Stimulated activated CD4-positive, alpha-beta T cell treated with anti-CD3 and anti-CD28 coated beads, Interleukin-4, amount 100 ng/mL, for 48 hours (primary cell): ENCODE measurements at places on chromosomes 12 and 14.

GRCh38 chr12:92721130-92721529, 18.3 kb downstream of the PLEKHG7 start:
- DNase-seq: no peak

- no peak for DNase-seq
Measured at GRCh38 chr14:29815016-29815674, 112.5 kb downstream of the PRKD1 start.

DNA sequence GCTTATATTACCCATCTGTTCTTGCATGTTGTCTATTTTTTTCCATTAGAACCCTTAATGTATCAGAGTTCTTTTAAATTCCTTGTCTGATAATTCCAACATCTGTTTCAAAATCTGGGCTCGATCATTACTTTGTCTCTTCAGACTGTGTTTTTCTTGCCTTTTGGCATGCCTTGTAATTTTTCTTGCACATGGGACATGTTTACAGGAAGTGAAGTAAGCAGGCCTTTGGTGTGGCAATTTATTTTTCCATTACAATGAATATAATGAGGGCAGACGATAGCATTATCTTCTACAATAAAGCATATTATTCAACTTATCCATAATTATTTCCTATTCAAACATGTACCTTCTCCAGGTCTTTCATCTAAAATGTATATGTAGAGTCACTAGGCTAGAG, 48.3 kb downstream of the STXBP6 start:
- no peak for DNase-seq

DNA sequence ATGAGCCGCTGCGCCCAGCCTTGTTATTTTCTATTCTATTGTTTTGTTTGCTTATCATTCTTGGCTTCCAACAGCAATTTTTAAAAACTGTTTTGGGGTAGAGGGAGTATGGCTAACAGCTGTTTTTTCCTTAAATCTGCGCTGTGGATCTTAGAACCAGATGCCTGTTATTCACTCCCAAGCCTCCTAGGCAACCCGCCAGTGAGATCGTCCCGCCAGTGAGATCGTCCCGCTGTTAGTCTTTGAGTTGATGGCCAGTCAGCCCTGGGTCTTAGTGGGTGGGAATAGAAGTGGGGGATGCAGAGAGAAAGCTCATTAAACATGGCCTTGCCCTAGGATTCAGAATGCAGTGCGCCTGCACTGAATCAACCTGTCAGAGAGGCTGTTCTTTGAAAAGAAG, 67.3 kb upstream of the BICD1 start:
- no peak for DNase-seq

- no peak for DNase-seq
Measured at GRCh38 chr12:106213662-106214061, 34.2 kb downstream of the CKAP4 start.

- no peak for DNase-seq
Measured at GRCh38 chr12:131250028-131250950, 296.6 kb downstream of the ADGRD1 start.

DNA sequence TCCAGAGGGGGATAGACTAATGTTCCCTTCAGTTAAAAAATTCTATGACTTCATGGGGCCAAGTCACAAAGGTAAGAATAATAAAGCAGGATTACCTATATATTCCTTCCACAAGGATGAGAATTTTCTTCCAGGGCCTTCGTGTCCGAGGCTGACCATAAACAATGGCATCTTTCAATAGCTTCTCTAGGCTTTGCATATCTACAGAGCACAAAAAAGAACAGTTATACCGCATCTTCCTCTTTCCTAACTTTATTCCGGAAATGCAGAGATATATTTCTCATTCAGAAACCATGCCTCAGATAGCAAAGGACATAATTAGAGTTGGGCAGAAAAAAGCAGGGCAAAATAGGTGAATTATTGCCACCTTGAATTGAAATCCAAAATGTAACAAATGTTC, 58.3 kb upstream of the ISM2 start:
- DNase-seq: no peak

DNA sequence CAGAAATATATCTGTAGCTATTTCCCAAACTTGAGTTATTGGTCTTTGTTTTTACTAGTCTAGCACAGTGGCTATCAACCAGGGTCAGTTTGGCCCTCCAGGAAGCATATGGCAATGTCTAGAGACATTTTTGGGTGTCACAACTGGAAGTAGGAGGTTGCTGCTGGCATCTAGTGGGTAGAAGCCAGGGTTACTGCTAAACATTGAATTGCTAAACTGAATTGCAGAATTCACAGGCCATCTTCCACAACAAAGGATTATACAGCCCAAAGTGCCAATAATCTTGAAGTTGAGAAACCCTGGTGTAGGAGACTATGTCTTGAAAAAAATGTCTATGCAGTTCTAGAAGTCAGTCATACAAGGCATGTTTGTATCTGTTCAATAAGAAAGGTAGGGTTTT, 27.7 kb downstream of the ARHGAP5 start:
- no peak for DNase-seq

DNA sequence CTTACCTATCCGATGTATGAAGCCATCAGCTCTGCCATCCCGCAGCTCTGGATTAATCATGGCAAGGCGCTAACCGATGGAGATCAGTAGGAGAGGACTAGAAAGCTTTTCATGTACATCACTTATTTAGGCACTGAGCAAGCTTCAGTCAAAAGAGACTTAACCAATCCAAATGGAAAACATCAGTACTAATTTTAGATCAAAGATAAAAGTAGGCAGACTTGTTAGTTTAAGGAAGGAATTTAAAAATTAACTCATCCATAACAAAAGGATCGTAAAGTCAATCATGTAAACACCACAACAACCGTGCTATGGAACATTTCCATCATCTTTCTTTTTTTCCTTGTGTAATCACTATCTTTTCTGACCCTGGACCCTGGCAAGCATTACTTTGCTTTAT, at the start of gene CLEC2A:
CLEC2A (minus strand) TSS at position 101 of the 400 bp plus-strand sequence; CDS start at position 60, 41 bp downstream.
- no peak for DNase-seq
